ENCODE measurements at places on chromosomes 11 and 22.

DNA sequence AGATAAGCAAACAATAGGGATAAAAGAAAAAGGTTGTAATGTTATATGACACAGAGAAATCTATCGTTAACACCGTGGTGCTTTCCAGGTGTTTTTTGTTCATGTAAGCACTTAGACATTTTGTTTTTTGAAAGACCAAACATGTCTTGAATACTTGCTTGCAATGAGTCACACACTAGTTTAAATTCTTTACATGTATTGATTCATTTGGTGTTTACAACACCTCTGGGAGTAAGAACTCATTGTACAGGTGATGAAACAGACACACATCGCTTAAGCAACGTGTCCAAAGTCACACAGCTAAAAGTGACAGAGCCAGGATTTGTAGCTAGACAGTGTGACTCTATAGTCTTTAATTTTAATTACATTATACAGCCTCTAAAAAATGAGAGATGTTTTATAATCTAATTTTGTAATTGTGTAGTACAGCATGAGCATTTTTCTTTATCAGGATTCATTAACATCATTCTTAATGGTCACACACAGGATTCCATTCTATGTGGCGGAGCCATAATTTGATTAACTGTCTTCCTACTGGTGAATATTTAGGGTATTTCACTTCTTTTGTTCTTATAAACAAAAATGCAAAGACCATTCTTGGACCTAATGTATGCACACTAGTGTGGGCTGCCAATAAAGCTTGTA, 148.8 kb downstream of the DBX1 start:
- no peak for DNase-seq

DNA sequence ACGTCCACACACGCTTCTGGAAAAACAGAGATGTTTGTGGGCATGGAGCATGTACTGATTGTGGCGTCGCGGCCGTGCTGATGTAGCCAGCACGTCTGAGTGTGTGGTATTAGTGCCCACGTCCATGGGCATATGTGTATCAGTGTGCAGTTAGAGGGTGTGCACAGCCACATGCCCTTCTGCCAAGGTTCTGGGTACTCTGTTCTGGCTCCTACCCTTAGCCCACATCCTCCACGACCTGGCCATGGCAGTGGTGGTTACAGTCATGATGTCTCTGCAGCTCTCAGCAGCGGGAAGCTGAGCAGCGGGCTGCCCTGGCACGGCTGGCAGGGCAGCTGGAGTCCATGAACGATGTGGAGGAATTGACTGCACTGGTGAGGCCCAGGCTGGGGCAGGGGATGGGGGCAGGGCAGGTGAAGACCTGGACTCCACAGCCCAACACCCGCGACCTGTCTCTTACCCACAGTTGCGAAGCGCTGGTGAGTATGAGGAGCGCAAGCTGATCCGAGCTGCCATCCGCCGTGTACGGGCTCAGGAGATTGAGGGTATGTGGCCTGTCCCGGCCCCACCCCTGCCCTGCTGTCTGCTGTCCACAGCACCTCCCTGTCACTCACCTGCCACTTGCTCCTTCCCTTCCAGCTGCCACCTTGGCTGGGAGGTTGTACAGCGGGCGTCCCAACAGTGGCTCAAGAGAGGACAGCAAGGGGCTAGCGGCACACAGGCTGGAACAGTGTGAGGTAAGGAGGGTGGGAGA, 7.3 kb downstream of the SMTN start:
- no peak for DNase-seq

DNA sequence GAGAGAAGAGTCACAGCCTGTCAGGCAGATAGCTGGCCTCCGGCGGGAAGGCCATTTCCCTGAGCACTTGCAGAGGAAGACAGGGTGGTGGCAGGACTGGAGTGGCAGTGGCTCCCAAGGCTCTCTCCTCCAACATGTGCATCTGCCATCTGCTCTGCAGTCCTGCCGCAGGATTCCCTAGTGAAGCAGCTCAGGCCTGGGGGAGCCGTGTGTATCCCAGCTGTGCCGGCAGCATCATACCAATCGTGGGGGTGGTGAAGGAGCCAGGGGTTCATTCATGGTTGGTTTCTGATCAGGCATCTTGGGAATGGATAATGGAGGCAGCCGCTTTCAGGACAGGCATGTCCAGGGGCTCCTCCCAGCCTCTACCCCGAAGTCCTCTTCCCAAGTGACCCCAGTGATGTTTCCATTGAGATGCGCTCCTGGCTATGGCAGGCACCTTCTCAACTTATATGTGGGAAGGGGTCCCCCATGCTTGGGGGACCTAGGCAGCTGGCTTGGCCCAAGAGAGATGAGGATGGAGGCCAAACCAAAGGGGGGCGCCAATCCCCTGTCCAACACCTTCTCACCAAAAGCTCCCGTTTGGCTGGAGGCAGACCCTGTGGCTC, 6.1 kb downstream of the TAGLN start:
- no peak for DNase-seq

DNA sequence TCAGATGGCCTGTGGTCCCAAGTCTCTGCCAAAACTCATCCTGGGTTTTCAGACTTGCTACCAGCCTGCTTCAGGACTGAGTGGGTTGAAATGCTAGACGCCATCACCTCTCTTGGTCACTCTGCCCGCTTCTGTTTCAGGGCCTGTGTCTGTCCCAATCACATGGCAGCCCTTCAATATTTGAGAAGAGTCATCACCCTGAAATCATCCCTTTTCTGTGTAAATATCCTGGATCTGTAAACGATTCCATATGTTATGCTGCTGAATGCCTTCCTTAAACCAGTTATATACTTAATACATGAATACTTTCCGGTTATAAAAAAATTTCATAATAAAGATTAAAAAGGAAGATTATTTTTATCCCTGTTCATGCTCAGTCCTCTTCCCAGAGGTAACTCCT, 39.8 kb upstream of the TLCD5 start:
- DNase-seq = no peak

DNA sequence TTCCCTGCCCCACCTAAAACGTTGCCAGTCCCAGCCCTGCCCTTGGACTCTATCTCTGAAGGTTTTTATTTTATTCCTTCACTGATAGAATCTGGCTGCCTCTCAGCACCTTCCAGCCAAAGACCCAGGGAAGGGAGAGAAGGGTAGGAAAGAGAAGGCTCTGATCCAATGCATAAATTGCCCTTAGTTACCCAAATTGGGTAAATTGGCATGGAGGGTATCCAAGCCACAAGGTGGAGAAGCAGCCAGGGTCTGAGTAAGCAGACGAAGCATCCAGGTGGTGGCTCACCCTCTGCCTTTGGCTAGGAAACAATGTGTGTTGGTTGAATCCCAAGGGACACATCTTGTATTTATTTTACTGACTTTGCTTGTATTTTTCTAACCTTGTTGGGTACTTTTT, 89.0 kb downstream of the FEZ1 start:
- no peak for DNase-seq

DNA sequence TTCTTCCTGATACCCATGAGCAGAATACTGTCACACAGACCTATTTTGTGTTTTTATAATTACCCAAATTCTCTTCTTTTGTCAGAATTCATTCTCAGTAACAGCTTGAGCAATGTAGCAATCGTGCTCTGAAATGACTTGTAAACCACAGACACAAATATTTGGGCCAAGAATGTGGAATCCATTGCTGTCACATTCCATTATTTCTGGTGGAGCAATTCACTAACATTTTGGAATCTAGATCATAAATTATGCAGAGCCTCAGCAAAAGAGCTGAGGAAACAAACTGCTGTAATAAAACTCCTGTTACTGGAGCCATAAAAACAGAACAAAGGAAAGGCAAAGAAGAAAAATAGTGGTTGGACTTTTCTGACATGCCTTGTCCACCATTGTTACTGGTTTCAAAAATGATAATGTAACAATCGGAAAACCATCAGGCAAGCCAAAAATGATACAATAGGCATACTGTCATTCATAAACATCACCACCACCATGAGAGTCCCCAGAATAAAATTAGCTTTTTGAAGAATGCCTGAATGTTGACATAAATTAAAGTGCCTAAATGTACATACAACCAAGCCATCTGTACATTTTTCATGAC, 223.4 kb upstream of the PITPNB start:
- no peak for DNase-seq

- DNase-seq = no peak
Observed at GRCh38 chr22:27651486-27651885, 150.1 kb downstream of the MN1 start.

DNA sequence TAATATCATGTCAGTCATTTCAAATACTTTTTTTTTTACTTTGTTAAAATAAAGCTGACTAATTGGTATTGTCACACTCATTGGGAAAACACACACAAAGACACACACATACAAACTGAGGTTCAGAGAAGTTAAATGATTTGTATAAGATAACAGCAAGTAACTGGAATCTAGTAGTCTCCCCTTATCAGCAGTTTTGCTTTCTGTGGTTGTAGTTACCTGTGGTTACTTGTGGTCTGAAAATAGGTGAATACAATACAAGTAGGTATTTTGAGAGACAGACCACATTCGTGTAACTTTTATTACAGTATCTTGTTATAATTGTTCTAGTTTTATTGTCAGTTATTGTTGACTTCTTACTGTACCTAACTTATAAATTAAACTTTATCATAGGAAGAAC, 610.9 kb downstream of the CNTN5 start:
- DNase-seq = no peak

DNA sequence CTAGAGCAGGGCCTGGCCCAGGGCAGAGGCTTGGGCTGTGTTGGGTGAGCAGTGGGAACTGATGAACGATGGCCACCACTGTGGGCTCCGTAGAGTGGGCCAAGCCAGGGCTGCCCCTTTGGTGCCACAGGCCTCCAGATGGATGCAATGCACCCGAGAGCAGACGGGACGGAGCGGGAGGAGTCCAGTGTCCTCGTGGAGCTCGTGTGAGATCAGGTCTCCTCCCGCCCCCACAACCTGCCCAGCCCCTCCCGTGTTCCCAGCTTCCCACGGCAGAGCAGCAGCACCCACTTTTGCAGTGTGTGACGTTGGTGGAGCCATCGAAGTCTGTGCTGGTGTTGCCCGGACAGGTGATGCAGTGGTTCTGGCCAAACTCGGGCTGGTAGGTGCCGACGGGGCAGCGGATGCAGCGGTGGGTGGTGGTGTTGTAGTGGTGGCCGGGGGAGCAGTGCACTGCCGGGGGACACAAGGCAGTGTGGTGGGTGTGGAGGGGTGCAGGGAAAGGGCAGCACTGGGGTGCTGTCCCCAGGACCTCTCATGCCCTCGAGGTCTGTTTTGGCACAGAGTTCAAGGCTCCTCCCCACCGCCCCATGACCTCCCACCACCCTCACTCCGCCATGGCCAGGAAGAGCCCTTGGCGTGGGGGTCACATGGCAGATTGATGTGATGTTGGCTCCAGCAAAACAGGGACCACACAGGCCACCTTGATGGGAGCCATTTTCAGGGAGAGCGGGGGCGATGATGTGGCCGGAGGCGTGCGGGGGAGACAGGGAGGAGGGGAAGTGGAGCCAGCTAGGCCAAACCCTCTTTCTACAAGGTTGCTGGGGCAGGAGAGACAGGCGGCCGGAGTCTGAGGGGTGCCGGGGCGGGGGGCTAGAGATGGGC, 23.9 kb upstream of the TTLL12 start:
- DNase-seq = no peak

GRCh38 chr11:217704-218103, 10.2 kb downstream of the RIC8A start:
- DNase-seq = no peak

GRCh38 chr11:71420455-71421241, 27.5 kb downstream of the DHCR7 start:
- peak; percentile 26 for DNase-seq

DNA sequence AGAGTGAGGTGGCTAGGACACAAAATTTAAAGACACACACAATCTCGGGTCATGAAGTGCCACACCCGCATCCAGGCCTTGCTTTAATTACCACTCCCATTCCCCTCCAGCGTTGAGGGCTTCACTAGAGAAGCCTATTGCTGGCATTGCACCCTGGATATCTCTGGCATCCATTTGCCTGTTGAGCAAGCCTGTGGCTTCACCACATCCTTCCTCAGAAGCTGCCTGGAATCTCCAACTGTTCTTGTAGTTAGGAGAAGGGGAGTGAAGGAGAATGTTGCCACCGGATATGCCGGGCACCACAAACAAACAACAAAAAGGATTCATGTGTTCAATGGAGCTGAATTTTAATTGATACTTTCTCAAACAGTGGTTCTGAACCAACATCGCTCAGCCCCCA, 34.4 kb upstream of the RCN1 start:
- DNase-seq = peak; percentile 11

DNA sequence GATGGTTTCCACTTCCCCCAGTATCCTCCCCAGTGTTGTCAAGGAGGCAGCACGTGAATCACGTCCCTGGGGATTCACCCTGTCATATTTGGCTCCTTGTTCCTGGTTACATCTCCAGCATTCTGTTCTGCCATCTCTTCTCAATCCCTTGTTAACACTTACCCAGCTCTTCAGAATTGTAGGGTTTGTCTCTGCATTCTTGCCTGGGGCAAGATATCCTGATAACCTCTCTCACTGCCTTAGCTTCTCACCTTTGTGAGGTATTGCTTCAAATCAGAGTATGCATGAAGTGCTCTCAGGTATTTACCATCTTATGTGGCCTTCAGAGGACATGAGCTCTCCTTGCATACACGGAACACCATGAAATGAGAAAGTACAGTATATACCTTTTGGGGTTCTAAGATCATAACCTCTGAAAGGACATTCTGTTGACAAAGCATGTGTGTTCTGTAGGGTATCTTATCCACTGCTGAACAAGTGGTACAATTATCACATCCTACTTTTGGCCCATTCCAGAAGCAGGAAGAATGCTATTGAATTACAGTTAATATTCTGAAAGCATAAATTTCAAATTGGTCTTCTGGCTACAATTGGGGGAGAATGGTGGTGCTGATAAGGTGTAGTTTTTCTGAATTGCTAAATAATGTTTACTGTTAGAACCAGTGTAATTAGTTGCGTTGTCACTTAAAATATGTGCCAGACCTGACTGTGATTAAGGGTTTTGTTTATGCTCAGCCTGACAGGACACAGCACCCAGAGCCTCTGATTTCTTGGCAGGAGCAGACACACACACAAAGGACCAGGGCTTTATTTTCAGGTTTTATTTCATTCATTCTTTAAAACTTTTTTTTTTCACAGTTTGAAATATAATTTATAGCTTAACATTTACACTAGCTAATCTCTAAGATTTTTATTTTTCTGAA, 32.7 kb downstream of the VSTM5 start:
- DNase-seq = no peak

GRCh38 chr11:91742155-91742554, 482.5 kb upstream of the FAT3 start:
- no peak for DNase-seq

DNA sequence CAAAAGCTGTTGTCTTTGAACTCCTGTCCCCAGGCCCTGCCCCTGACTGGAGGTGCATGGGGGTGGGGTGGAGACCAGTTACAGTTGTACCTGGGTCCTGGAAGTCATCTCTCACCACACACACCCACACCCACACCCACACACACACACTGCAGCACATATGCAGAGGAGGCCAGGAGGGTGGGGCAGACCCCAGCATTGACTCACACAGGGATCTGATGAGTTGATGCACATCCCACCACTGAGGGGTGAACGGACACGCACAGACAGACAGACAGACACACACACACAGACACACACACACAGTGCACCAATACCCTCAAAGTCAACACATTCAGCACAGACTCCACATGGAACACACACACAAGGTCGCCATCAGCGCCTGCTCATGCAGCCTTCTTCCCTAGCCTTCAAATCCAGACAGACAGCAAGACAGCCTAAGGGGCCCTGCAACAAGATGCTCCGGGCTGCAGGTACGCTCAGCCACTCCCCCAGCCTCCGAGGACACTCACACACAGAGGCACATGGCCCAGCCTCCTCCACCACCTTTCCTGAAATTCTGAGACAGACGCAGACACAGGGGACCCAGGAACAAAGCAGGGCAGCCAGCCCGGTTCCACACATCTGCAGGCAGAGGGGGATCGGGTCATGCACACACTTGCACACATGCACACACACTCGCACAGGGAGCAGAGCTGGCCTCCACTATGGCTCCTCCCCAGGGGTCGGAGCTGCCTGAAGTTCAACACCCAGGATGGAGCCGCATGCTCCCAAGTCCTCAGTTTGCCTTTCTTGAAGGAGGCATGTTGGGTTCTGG, 26.5 kb downstream of the SYT7 start:
- no peak for DNase-seq

All from inflammatory macrophage (primary cell).